ENCODE measurements at places on chromosomes 3 and 15. TPM values are rescaled to one million over a fixed set of nuclear protein-coding genes. Genes with fewer than 3 reads are reported as not detected.

- DNase-seq = no peak
These were observed 13.5 kb upstream of the STIMATE start for GRCh38 chr3:52910823-52911222.

- DNase-seq = no peak
These were observed 312.3 kb downstream of the ZBBX start for GRCh38 chr3:167067787-167068161.

DNA sequence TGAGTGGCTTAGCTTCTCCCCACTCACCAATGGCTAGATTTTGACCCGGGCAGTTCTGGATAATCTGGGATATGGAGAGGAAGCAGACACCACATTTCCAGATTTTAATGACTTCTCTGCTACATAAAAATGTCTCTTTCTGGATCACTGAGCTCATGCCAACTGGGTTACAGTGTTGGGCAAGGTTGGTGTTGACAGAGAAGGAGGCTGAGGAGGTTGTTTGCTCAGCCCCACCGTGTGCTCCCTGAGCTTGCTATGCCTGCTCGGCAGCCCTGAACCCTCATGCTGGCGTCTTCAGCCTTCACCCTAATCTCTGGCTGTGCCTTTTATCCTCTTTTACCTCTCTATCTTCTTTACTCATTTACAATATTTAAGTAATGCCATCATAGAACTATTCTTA, 53.0 kb upstream of the KPNA4 start:
- DNase-seq = no peak

DNA sequence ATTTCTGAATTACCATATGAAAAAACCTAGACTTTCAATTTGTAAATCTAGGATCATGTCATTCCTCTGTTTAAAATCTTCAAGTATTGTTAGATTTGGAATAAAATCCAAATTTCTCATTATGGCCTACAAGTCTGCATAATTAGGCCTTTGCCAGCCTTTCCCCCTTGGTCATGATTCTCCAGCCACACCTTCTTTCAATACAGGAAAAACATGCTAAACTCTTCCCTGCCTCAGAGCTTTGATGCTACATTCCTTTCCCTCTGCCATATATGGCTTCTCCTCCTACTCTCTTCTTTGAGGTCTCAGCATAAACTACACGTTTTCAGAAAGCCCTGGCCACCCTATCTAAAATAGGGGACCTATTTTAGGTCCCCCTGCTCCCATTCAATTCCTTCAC, 48.5 kb downstream of the TM6SF1 start:
- DNase-seq = no peak

DNA sequence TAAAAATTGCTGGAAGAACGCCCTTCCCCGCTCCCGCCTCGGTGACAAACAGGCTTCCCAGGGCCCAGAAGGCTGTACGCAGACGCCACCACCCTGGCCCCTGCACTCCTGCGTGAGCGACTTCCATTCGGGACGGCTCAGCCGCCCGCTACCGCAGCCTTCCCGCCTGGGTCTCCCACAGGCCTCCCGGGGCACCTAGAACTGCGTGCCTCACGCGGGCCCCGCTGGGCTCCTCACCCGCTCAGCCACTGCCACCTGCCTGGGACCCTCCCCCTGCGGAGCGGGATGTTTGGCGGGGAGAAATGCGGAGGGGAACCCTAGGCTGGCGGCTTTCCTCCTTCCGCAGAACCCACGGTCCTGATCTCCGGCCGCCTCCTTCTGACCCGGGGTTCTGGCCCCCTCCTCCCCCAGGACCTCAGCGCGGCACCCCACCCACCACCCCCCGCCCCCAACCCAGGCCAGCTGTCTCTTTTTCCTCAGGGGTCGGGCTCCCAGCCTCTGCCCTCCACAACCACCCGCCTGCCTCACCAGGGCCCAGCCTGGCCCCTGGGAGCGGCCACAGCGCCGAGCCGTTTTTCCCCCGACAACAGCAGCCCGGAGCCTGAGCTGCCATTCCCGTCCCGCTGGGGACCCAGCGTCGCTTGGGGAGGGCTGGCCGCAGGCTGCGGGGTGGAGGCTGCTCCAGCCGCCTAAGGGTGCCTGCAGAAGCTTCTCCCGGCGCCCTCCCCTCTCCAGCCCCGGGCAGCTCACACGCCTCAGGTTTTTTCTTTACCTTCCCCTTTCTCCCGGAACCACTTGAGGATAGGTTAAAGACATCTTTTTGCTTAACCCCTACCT, 27.6 kb upstream of the RAB7A start:
- DNase-seq = no peak

The SPESP1 gene
- not detected for total RNA-seq

The TNNC1 gene
- total RNA-seq = 5.0 TPM

GRCh38 chr15:57731530-57732103, 25.1 kb downstream of the POLR2M start:
- no peak for DNase-seq

DNA sequence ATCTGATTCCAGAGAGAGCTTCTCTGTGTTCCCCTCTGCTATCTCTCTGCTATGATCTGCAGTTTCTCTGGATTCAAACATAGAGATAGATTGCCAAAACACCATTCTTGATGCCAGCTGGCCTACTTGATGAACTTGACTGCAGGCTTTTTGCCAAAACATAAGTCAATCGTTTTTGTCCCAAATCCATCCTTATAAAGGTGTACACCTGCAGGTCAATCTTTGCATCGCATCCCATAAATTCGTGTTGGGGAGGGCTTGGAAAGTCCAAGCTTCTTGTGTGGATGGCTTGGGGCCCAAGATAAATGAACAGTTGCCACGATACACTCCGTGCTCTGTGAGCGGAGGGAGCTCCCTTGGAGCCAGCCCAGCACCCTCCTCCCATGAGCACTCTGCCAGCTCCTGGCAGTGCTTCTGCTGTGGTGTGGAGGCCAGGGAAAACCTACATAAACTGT, 2.7 kb downstream of the CERS3 start:
- no peak for DNase-seq

The C3orf20 gene
- 3.6 TPM for total RNA-seq

The SLC22A13 gene
- total RNA-seq = not detected

- DNase-seq = no peak
These were observed 102.1 kb upstream of the ARPP21 start for GRCh38 chr3:35537265-35537664.

DNA sequence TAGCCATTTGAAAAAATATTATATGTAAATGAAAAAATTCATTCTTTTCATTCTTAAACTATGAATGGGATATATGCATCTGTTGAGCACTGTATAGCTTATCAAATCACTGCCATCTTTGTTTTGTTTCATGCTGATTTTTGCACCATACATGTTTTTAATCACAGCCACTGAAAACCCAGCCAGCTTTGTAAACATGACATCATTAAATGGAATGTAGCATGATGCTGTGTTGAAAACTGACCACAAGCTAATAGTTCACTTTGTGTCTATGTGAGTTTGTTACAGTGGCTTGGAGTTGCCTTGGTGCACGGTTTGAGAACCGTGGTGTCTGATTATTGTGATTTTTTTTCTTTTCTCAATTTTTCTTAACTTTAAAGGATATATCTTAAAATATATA, 75.7 kb downstream of the GMPS start:
- DNase-seq = no peak

The CHST2 gene
- total RNA-seq = 1.1 TPM

GRCh38 chr3:52707585-52707984, 1.7 kb downstream of the SPCS1 start:
- DNase-seq = peak; percentile 67

DNA sequence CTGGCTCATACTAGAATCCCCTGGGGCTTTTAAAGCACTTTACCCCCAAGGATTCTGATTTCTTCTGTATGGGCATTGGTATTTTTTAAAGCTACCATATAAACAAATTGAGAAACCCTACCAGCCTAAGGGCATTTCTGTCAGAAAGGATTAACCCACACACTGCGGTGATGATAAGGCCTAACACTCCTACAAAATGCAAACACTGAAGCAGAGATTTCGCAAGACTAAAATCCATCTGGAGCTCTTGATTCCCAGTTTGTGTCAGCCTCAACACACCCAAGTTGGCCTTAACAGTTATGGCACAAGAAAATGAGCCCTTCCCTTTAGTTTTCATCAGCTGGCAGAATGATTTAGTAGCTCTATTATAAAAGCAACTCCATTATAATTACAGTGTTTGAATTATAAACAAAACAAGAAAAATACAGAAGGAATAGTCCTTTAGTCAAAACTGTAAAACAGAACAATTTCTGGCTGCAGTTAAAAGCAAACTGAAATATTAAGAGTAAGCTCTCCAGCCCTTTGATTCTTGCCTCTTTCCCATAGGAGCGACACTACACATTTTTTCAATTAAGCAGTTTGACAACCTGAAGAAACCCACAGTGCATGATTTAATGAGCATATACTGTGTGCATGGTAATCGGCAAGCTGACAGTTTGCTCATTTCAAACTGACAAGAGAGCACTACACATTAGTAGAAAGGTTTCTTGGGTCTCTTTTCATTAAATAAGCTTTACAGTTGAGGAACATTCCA, 441.2 kb downstream of the FHIT start:
- DNase-seq = no peak

- DNase-seq = peak; percentile 23
These were observed 832 bp downstream of the SLC41A3 start for GRCh38 chr3:126083138-126083445.

The CHRNA7 gene
- not detected for total RNA-seq

The HYAL1 gene
- 0.36 TPM for total RNA-seq

GRCh38 chr3:55147856-55148720, 220.2 kb upstream of the LRTM1 start:
- no peak for DNase-seq

GRCh38 chr15:40435023-40435709, 5.6 kb upstream of the BAHD1 start:
- no peak for DNase-seq

GRCh38 chr3:166282931-166283330, 445.7 kb upstream of the BCHE start:
- no peak for DNase-seq

DNA sequence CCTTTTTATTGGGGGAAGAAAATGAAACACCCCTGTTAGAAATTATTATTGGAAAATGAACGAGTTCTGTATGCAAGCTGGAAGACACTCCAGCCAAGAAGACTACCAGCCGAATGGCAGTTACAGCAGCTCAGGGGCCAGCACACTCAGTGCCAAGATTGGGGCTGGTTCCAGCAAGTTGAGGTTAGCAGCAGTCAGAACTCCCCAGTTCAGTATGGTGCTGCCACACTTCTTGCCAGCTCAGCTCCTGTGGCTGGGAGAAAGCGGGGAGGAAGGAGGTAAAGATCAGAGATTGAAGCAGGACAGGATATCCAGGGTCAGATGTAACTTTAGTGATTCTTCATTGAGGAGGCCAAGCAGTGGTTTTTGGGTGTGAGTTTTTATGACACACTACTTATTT, 280.2 kb upstream of the NR2E3 start:
- DNase-seq = no peak

DNA sequence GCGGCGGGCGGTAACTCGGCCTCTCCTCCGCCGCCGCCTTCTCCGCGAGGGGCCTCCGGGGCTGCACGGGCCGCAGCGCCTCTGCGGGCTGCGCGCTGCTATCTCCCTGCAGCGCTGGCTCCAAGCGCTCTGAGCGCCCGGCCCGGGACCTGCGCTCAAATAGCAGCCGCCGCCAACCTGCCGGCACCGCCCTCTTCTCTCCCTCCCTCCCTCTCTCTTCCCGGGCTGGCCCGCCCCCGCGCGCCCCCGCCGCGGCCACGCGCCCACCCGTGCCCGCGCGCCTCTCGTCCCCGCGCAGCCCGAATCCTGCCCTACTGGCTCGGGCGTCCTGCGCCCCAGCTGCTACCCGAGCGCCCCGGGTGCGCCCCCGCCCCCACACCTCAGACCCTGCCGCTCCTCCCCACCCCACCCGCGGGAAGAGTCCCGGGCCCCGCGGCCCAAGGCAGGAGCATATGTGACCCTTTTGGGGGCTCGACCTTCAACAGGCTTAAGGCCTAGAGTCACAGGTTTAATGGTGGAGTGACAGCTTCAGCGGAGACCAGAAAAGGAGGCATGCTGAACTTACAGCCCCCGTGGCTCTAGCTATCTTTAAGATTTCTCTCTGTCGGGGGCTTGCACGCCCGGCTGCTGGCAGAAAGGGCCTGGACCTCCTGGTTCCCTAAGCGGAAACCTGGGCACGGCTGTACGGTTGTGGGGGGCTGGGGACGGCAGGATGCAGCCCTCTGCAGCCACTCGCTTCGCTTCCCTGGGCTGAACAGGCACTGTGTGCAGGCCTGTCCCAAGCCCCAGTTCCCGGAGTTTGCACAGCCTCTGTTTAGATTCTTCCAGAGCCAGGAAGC, at the start of gene CACNA2D2:
Gene CACNA2D2, minus strand, starts transcription at position 131 of the 839 bp plus-strand sequence. CDS start 211 bp downstream, outside the sequence.
- DNase-seq = no peak

The TAGLN3 gene
- total RNA-seq = not detected

The TERC gene
- total RNA-seq = 15.9 TPM

DNA sequence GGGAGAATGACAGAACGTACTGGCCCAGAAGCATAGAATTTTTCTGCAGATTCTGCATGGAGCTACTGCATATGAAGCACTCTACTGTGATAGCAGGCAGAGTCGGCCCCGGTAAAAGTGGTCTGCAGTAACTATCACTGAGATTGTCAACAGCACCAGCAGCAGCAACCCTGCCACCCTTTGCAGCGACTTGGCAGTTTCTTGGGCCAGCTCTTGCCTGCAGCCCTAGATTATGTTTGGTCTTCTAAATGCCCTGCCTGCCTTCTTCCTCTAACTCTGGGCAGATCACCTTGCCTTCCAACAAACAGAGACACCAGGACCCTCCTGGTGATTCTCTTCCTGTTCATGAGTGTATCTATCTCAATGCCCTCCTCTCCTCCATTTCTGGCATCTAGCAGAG, 129.1 kb upstream of the ABHD17C start:
- DNase-seq = no peak

DNA sequence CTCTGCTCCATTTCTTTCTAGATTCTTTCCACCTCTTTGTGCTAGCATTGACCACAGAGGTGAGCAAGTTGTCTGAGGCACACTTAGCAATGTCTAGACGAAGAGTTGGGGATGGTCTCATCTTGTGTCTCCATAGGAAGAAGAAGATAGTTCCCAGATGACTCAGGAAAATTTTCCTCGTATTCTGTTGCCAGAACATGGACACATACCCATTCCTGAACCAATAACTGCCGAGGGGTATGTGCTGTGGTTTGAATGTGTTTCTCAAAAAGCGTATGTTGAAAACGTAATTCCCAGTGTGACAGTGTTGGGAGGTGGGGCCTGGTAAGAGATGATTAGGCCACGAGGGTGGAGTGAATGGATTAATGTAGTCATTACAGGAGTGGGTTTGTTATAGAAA, 107.5 kb upstream of the GALNT15 start:
- DNase-seq = no peak

DNA sequence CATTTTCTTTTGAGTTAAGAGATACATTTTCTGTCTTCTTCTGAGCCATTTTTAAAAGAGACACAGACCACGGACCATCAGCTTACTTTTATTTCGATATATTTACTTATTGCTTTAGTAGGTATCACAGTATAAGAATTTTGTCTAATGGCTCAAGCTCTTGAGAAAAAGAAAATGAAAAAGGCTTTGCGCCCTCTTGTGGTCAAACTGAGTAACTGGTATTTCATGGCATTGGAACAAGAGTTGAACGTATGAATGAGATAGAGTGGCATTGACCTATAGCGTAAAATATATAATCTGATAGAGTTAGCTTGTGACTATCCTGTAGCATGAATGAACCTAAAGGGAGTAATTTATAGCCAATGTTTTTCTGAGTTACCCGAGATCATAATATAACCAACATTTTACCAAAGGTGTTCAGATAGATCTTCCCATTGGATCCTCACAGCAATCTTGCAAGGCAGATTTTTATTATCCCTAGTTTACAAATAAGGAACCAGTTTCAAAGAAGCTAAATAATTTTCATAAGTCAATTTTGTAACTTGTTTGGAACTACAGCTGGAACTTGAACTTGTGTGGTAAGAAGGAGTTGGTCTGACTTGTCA, 154.6 kb downstream of the POLR2M start:
- peak; percentile 52 for DNase-seq

GRCh38 chr15:64222573-64223366, 59.9 kb upstream of the PPIB start:
- DNase-seq = no peak
